ENCODE measurements at places on chromosomes 5 and 9. TPM values are rescaled to one million over a fixed set of nuclear protein-coding genes. Genes with fewer than 3 reads are reported as not detected.

The CEMIP2 gene
- total RNA-seq: 12.2 TPM

The CCNG1 gene
- 137 TPM for total RNA-seq

The TMEM252 gene
- total RNA-seq: not detected

The IFNA6 gene
- not detected for total RNA-seq

The ANXA2R gene
- 0.68 TPM for total RNA-seq

The ANKRD34B gene
- total RNA-seq: not detected

The DBH gene
- total RNA-seq: not detected

The GPR21 gene
- total RNA-seq: 0.32 TPM

The GHR gene
- 8.1 TPM for total RNA-seq

The CRB2 gene
- total RNA-seq: not detected

The OLFML2A gene
- total RNA-seq: 51.2 TPM

The SRP19 gene
- total RNA-seq: 19.4 TPM

The IFNA5 gene
- not detected for total RNA-seq

The STKLD1 gene
- not detected for total RNA-seq

The NDFIP1 gene
- 62.8 TPM for total RNA-seq

The SPARC gene
- 892 TPM for total RNA-seq

The ADCY2 gene
- 0.28 TPM for total RNA-seq

The TSTD2 gene
- total RNA-seq: 23.5 TPM

The TAF11L9 gene
- total RNA-seq: not detected

The HSD17B4 gene
- total RNA-seq: 198 TPM

The SHOC1 gene
- total RNA-seq: not detected

The MYMK gene
- total RNA-seq: not detected

The CCL21 gene
- total RNA-seq: 20.3 TPM

The CFAP77 gene
- total RNA-seq: 1.8 TPM

The IFNA21 gene
- not detected for total RNA-seq

The ZNF300 gene
- 1.5 TPM for total RNA-seq

The BNC2 gene
- 4.3 TPM for total RNA-seq

The BTNL8 gene
- not detected for total RNA-seq

The SPATA31D4 gene
- not detected for total RNA-seq

The TRPM6 gene
- 0.20 TPM for total RNA-seq

The OBP2B gene
- not detected for total RNA-seq

The SCGB3A2 gene
- total RNA-seq: not detected

The PRDM9 gene
- not detected for total RNA-seq

The IFNB1 gene
- total RNA-seq: not detected

The NDUFAF2 gene
- 49.2 TPM for total RNA-seq

The LRRC26 gene
- not detected for total RNA-seq

The ERMP1 gene
- total RNA-seq: 22.8 TPM

The MRPS27 gene
- 90.3 TPM for total RNA-seq

The MLANA gene
- not detected for total RNA-seq

The MEF2C gene
- total RNA-seq: 54.0 TPM

The PCDHGC5 gene
- total RNA-seq: 3.2 TPM

The ARRDC1 gene
- 10.3 TPM for total RNA-seq

The MRPL50 gene
- total RNA-seq: 15.3 TPM

The ARL14EPL gene
- total RNA-seq: not detected

The CSF2 gene
- not detected for total RNA-seq

The FBN2 gene
- 26.0 TPM for total RNA-seq

The TAF11L10 gene
- not detected for total RNA-seq

The FOXD1 gene
- not detected for total RNA-seq

The SLC34A1 gene
- not detected for total RNA-seq

The LRRTM2 gene
- 0.10 TPM for total RNA-seq

The MTRR gene
- total RNA-seq: 36.2 TPM

The SAP30L gene
- 31.7 TPM for total RNA-seq

The CANX gene
- 451 TPM for total RNA-seq

The SARDH gene
- total RNA-seq: 0.28 TPM

The FBP2 gene
- not detected for total RNA-seq

All from heart right ventricle (tissue), 16 donors.